NB4 (cell line): ENCODE measurements at places on chromosomes 6 and 20.

GRCh38 chr6:37381579-37381978 lies 27.8 kb downstream of the RNF8 start:
- DNase-seq, result peak; percentile 68

DNA sequence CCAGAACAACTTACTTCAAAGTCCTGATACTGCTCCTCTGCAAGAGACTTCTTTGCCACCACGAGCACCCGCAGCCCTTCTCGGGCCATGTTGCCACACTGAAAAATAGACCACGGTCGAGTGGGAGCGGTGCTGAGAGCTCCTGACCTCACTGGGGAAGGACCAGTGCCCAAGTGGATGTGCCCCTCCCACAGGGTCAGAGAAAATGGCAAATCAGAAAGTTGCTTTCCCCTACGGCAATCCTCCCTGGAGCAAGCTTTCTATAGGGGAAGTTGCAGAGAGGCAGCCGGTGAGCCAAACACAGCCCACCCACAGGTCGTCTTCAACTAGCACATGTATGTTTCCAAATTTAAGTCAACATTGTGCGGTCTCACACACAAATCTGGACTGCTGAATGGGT lies 85.1 kb upstream of the NFATC2 start:
- no peak for DNase-seq

- DNase-seq, result no peak
These were observed 92.6 kb upstream of the CLDN20 start for GRCh38 chr6:155171109-155171746.

DNA sequence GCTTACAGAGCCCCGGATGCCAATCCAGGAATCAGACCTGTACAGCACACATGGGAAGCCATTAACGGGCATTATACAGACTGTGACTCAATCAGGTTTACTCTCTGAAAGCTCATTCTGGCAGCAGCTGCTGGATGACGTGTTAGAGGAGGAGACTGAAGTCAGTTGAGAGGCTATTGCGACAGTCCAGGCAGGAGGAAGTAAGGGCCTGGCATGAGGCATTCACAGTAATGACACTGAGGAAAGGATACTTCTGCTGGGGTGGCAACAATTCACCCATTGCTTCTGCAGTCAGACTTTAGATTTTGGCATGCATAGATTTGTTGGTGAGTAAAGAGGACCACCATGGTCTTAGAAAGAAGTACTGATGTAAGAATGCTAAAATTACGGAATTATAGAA lies 151.0 kb upstream of the HEY2 start:
- peak; percentile 94 for DNase-seq

- DNase-seq, result no peak
These were observed 4.9 kb downstream of the CLIC5 start for GRCh38 chr6:46010771-46011170.

DNA sequence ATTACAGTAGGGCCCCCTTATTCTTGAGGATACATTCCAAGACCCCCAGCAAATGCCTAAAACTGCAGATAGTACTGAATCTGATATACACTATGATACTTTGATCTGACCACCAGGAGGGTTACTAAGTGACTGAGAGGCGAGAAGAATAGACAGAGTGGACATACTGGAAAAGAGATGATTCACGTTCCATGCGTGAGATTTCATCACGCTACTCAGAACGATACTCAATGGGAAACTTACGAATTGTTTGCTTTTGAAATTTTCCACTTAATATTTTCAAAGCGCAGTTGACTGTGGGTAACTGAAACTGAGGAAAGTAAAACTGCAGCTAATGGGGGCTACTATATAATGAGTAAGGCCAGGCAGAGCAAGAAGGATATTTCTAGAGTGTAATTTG lies 60.8 kb downstream of the STX11 start:
- DNase-seq, result no peak

DNA sequence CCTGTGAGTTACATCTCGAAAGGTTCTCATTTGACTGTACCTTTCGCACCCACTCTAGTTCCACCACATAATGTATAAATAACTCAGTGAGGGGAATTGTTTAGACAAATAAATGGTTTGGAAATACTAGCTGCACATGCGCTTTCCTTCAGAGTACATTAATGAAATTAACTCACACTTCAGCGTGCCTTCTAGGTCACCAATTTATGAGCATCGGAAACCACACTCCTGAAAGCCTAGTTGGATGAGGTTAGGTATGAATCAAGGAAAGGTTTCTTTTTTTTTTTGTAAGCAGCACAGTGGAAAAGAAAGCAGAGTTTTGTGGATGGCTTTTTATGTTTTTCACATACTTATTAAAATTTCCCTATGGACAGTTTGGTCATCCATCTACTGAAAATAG lies 247.8 kb upstream of the TCF21 start:
- DNase-seq, result no peak

DNA sequence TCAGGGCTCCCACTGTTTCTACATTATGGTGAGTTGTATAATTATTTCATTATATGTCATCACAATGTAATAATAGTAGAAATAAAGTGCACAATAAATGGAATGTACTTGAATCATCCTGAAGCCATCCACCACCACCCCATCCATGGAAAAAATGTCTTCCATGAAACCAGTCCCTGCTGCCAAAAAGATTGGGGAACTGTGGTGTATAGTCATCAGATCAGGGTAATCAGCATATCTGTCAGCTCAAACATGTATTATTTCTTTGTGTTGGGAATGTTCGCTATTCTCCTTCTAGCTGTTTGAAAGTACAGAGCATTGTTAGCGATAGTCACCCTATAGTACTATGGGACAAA lies 33.8 kb upstream of the SLC22A23 start:
- DNase-seq, result no peak

- DNase-seq, result no peak
These were observed 239.0 kb upstream of the KCNQ5 start for GRCh38 chr6:72382602-72383529.

GRCh38 chr6:946546-946945 lies 253.6 kb upstream of the EXOC2 start:
- DNase-seq, result no peak

DNA sequence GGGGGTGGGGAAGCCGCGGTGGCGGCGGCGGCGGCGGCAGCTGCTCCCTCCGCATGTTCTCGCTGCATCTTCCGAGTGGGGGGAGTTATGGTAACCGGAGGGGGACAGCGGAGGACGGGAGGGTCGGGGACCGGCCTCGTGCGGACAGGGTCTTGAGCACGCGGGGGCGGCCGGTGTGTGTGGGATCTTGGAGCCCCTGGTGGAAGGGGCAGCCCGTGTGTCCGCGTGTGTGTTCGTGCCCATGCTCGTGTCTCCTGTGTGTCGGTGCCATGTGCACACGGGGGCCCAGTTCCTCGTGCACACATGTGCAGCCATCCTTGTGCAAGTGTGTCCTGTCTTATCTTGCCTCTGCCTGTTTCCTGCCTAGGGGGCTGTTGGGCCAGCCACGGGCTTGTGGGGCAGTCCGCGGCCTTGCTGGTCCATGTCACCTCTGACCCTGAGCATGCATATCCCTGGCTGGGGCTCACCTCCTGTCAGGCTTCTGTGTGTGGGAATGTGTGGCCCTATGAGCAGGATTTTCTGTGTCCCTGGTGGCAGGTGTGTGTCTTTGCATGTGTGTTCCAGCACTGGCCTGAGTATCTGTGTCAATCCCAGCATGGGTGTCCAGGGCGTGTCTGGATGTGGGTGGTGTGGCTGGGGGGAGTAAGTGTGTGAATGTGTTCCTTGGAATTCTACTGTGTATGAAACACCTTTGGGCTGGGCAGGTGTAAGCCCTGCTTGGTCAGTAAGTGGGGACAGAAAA lies 8.5 kb downstream of the SYNGAP1 start:
- DNase-seq, result peak; percentile 73

- DNase-seq, result no peak
These were observed 161.1 kb downstream of the DLL1 start for GRCh38 chr6:170129691-170130171.

- no peak for DNase-seq
These were observed 109.1 kb downstream of the TFAP2B start for GRCh38 chr6:50927800-50928199.

DNA sequence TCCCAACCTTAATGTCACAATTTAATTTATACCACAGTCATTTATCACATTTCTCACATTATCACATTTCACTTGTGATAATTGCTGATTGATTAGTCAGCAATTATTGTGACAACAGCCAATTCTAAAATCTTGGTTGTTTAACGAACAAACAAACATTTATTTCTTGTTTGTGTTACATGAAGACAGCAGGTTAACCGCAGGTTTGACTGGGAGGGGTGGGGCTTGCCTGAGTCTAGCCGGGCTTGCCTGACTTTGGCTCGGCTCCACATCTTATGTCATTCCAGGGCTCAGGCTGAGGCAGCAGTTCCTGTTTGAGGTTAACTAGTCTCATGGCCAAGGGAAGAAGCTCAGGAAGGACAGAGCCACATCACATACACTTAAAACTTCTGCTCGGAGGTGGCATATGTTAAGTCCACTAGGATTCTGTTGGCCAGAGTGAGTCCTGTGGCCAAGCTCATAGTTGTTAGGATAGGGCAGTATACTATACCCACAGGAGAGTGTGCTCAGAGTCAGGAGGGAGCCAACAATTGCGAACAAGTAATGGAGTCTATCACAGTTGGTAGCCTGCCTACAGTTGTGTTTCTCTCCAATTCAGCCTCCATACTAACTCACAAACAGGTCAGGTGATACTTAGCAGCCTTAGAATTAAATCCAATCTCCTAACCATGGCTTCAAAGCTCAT lies 90.0 kb upstream of the IFNGR1 start:
- DNase-seq, result peak; percentile 16

DNA sequence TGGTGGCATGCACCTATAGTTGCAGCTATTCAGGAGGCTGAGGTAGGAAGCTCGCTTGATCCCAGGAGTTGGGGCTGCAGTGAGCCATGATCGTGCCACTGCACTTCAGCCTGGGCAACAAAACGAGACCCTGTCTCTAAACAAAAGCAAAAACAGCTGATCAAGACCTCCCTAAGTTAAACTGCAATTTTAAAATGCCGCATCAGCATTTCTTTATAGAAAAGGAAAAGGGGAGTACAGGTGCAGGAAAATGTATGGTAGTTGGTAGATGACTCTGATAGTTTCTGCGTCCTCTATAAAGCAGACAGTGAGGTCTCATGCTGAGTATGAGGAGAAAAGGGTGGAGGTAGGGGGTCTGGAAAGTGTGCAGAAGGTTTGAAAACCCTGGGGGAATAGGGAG lies 8.9 kb upstream of the TBCC start:
- DNase-seq, result no peak

- DNase-seq, result no peak
These were observed 12.9 kb upstream of the NTSR1 start for GRCh38 chr20:62695448-62696414.

DNA sequence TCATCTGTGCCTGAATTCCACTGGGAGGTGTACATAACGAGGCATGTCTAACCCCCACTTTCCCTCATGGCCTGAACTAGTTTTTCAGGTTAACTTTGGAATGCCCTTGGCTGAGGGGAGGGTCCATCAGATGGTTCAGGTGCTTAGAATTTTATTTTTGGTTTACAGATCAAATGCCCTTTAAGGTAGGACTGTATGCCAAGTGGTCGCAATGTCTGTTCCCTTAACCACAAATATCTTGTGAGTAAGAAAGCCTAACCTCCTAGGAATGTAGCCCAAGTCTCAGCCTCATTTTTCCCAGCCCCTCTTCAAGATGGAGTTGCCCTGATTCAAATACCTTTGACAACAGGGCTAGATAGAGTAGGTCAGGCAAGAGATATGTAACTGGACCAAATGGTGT lies 78.4 kb downstream of the RNASET2 start:
- no peak for DNase-seq

GRCh38 chr6:167470101-167470835 lies 145.4 kb downstream of the TTLL2 start:
- no peak for DNase-seq

DNA sequence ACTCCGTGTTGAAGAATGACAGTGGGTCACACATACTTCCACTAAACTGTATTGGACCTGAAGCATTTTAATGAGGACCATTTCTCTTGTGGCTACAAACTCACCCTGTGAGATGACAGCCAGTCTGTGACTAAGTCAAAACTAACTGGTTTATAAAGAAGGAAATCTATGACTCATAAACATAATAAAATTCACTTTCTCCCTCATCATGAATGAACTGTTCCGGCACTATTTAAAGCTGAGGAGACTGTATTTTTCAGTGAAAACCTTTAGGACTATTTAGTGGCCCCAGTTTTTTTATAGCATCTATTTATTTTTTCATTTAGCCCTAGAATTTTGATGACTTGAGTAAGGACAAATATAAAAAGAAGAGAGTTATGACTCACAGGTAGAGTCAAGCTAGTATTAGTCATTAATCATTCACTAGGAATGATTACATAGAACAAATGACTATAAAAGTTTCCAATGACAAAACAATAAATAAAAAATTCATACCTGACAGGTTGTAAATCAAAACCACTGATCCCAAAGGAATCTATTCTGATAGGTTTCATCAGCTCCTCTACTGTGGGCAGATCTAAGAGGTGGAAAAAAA lies 34.2 kb downstream of the CEP162 start:
- DNase-seq, result no peak

- peak; percentile 91 for DNase-seq
These were observed 156.4 kb downstream of the OR2B2 start for GRCh38 chr6:27755768-27756167.

- no peak for DNase-seq
These were observed 46.0 kb downstream of the PLCG1 start for GRCh38 chr20:41183391-41183790.

DNA sequence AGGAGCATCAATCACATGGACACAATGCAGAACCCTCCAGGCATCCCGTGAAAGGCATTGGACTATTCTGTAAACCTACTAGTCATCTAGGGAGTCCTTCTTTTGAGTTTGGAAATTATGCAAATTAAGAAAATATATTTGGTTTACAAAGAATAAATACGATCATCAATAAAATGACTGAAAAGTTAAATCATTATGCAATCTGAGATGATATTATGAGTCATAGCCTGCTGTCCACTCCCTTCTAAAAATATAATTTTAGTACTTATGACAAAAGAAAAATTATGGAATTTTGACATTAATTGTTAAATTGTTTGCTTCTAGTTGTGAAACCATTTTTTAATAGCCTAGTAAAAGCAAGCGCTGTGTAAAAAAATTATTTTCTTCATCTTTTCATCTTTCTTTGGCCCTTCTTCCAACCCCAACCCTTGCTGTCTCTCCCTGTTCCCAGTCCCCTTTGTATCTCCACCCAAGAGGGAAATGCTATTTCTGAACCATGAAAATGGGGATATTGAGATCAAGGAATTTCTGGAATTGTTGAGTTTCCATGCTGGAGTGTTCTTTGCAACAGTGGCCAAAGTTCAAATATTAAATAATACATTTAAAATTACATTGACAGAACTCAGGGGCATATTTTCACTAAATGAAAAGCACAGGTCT lies 599.8 kb downstream of the COL12A1 start:
- no peak for DNase-seq

GRCh38 chr6:3340358-3340802 lies 81.6 kb downstream of the PSMG4 start:
- no peak for DNase-seq
